ENCODE measurements at places on chromosomes 2 and 18.

GRCh38 chr2:65536596-65536995, 104.2 kb upstream of the SPRED2 start:
- DNase-seq, result peak; percentile 42

DNA sequence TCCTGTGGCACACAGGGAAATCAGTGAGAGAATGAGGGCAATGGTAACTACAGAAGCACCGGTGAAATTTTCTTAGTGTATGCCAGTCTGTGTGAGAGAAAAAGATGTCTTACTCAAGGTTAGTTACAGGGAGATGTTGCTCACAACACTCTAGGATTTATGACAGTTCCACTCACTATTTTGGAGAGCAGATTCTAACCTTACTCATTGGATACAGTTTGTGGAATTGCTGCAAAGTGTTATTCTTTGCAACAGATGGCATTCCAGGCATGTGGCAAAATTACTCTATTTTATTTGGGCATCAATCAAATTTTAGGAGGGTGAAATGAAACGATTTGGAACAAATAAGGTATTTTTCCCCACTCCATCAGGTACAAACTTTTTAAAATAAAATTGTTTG, 449.1 kb downstream of the PIK3C3 start:
- no peak for DNase-seq

DNA sequence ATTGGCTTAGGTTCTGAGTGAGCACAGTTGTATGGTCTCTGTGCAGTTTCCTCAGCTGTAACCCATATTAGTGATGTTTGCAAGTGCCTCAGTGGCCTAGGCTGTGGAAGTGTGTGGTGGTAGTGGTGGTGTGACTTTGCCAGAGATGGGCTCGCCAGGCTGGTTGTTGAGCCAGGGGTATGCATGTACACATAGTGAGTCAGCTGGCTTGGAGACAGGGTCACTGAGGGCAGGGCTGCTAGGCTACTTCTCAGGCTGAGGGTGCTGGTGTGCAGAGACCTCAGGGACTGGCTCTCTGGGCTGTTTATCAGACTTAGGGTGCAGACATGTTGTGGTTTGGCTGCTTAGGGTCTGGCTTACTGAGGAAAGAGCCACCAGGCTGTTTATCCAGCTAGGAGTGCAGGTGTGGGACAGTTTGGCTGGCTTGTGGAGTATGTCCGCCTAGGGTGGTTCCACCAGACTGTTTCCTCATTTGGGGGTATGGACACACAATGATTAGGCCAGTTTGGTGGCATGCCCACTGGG, 15.0 kb downstream of the APLF start:
- no peak for DNase-seq

- no peak for DNase-seq
Measured at GRCh38 chr2:85011747-85012146, 40.8 kb downstream of the KCMF1 start.

GRCh38 chr2:69099541-69099940, 86.6 kb downstream of the ANTXR1 start:
- DNase-seq, result no peak

- no peak for DNase-seq
Measured at GRCh38 chr2:213834331-213834730, 550.1 kb downstream of the SPAG16 start.

DNA sequence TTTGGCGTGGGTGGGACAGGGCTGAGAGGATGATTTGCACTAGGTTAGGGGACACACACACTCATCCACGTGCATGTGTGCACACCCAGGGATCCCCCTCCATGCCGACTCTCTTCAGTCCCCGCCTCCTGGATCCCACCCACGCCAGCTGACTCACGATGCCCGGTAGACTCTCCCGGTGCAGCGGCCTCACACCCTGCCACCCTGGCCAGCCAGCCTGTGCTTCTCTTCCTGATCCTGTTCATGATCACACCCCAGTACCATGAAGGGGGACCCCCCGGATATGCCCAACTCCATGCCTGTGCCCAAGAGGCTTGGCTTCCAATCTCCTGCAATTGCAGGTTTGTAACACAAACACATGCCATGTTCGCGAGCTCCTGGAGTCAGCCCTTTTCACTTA, 157.8 kb upstream of the HDAC4 start:
- DNase-seq, result no peak

DNA sequence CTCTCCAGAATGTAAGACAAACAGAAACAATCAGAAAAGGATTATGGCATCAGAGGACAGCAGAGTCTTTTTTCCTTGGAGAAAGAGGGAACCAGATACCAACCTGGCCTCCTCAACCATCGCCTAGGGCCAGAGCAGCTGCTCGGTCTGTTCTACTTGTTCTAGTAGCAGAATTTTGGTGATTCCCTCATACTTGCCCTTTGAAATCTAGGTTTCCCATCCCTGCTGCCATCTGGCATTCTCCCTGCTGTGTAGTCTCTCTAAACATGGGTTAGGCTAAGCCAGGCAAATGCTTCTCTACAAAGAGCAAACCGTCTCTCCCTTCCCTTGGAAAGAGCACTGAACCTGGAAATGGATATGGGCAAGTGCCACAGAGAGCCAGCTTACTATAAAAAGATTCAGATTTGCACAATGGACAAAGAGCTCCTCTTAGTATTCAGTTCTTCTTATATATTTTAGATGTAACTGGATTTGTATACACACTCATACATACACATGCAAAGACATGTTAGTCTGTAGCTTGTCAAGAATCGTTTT, 208.6 kb upstream of the ST6GAL2 start:
- DNase-seq, result no peak

DNA sequence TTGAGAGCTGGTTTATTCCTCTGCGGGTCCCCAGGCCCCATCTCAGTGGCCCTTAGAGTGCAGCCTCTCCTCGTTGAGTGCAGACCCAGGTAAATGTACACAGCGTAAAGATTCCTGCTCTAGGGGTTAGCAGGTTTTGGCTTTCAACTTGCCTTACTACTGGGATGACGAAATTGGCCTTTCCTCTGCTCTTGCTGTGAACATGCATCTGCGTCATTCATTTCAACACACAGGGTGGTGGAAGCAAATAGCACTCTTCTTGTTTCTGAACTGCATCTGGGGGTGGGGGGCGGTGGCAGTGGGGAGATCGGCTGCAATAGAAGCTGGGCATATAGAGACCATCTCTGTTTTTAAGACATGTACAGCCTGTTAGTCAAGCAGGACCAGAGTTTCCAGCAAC, 16.5 kb upstream of the SLC16A14 start:
- DNase-seq, result no peak

GRCh38 chr2:219272995-219273394, 6.2 kb upstream of the DNAJB2 start:
- no peak for DNase-seq

DNA sequence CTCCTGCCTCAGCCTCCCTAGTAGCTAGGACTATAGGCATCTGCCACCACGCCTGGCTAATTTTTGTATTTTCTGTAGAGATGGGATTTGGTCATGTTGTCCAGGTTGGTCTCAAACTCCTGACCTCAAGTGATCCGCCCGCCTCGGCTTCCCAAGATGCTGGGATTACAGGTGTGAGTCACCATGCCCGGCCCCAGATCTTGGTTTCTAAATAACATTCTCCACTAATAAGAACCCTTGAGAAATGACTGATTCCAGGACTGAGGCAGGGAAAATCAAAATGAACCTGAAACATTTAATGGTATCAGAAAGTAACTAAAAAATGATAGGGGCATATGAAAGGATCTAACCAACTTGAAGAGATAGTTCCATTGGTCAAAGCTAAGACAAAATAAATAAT, 34.0 kb downstream of the BMPR2 start:
- no peak for DNase-seq
